ENCODE measurements at places on chromosomes 4 and X.

GRCh38 chrX:153687121-153688039 is at the start of gene SLC6A8:
Gene SLC6A8, plus strand, starts transcription at chrX:153687926. Its CDS starts 649 bp downstream, at chrX:153688575.
- peak; percentile 76 for DNase-seq

DNA sequence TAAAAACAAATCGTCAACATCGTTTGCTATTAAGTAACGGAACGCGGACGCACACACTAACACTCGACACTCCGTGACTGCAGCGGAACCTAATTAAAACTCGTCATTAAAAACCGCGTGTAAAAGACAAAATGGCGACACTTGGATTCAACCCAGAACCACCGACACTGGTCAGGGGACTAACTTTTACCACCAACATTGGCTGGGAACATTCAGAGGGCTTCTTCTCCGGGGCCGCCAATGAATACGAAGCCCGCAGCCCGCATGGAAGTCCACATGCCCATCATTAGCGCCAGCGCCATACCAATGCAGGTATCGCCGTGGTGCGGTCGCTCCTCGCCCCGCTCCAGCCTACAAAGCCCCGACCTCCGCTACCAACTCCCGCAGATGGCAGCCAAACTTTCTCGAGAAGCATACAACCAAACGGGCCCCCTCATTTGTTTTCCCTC is 498 bp downstream of the RBMX start:
- peak; percentile 9 for DNase-seq

GRCh38 chr4:128517739-128518510 is 230.3 kb upstream of the PGRMC2 start:
- DNase-seq, result peak; percentile 31

DNA sequence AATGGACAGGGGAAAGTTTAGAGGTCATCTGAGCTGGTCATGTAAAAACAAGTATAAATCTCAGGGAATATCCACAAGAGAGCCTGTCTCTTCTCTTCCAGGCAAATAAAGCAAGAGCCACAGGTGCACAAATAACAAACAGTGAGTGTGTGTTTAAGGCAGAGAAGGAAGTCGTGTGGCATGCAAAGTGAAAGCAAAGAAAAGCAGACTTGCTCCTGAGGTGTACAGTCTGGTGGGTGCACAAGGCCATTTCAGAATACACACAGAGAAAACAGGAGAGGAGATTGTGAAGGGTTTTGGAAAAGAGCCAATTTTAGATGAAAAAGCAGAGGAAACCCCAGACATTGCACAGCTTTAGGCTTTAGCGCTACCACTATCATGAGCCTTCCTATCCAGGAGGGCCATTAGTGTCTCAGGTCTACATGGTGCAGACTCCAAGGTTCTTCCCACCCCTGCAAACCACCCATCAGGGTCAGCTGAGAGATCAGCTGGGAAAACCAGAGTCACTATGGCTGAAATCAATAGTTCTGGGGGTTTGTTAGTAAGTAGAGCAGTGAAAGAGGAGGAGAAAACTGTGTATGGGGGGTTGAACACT is 355.8 kb downstream of the KLHL4 start:
- DNase-seq, result no peak

DNA sequence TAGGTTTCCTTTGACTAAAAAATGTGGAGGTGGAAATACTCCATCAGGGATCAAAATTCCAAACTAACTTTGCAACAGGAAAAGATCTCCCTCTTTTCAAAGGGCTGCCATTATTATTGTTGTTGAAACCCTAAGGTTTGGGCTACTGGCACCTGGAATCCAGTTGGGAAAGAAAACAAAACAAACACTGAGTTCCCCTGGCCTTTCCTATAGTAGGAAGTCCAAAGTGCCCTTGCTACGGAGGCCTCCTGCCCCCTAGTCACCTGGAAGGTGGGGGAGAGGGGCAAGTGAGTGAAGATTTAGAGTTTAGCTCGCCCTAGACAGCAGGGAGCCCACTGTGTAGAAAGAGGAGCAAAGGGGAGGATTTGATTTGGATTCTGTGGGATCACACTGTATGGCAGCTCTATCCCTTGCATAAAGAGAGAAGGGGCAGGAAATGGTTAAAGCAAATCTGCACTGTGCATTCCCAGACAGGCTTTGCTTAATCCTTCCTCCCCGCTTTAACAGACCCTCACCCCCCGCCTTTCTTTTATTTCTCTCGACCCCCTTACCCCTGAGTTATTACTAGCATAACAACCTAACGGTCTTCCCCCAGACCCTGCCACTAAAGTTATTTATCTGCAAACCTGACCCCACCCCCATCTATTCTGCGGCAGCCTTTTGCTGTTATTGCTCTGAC is 627 bp upstream of the FAT4 start:
- DNase-seq, result no peak

- DNase-seq, result no peak
Observed at GRCh38 chr4:37538931-37539330, 147.2 kb downstream of the RELL1 start.

- no peak for DNase-seq
Observed at GRCh38 chr4:137367620-137368019, 164.7 kb downstream of the PCDH18 start.

GRCh38 chr4:150002561-150002960 is 75.7 kb upstream of the DCLK2 start:
- no peak for DNase-seq

GRCh38 chr4:176533159-176533558 is 213.4 kb downstream of the SPCS3 start:
- DNase-seq, result no peak

GRCh38 chrX:74536152-74536831 is 78.1 kb downstream of the RLIM start:
- peak; percentile 75 for DNase-seq

GRCh38 chr4:49036528-49036927 is 50.5 kb downstream of the CWH43 start:
- DNase-seq, result no peak

DNA sequence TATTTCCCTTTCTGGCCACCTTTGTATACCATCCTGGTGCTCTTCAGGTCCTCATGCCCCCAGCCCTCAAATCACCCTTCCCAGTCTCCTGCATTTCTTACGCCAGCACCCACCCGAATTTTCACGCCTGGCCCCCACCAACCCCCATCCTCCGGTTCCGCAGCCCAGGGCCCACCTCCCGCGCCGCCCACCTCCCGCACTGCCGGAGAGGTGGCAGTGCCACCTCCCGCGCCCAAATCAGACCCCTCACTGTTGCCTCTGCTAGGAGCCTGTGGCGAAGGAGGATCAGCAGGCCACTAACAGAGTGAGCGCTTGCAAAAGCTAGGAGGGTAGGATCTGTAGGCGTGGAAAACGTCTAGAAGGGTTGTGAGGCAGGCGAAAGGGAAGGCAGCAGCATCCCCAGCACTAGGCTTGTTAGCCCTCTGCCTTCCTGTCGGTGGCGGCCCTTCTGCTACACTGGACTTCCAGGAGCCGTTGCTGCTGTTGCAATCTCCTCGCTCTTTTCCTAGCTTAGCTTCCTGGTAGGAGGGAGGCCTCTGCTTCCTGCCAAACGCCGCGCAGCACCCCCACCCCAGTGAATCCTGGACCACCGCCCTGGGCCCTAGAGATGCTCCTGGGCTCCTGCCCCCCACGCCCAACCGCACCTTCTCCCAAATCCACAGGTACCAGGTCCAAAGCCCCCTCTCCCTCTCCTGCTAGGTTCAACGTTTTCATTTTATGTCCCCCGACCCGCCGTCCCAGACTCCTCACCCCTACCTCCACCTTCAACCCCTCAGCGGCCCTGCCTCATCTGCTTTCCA is 51.0 kb downstream of the SPIN2B start:
- no peak for DNase-seq

DNA sequence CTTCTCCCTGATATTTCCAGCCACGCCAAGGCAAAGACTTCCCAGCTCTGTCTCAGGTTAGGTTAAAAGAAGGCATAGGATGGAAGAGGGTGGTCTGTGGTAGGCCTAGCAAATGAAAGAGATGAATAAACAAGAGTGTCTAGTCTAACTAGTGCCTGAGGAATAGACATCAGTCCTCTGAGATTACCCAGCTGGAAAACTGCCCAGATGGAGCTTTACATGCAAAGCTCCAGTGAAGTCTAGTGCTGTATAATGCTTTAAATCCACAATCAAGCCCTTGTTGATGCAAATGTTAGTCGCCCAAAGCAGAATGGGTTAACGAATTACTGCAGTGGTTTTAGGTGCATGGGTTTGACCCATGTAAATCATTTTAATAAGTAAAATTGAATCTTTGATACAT is 24.8 kb upstream of the GUCY1B1 start:
- DNase-seq, result no peak

- peak; percentile 7 for DNase-seq
Observed at GRCh38 chrX:135984791-135985156, 461 bp upstream of the SLC9A6 start.

DNA sequence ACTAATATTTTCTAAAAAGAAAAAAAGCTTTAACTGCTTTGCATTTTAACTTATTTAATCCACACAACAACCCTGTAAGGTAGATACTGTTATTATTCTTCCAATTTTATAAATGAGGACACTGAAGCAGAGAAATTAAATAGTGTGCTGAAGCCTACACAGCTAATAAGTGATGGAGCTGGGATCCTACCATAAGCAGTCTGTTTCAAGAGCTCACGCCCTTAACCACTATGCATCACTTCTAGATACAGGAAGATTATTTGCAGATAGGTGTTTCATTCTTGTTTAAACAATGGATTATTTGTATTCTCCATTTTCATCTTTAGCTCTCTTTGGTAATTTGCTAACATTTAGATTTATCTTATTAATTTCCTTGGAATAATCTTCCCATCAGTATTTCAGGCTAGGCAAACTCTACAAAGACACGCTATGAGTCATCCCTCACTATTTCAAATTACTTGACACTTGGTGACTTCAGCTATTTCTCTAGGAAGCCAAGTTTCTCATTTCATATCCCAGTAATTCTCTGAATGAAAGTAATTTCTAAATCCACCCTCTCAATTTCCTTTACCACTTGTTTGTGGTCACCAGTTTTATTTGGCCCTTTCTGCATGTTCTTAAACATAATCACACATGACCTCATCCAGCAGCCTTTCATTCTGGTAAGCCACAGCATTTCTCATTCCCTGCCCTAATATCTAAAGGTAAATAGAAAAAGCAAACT is 67.3 kb downstream of the ASB9 start:
- no peak for DNase-seq

DNA sequence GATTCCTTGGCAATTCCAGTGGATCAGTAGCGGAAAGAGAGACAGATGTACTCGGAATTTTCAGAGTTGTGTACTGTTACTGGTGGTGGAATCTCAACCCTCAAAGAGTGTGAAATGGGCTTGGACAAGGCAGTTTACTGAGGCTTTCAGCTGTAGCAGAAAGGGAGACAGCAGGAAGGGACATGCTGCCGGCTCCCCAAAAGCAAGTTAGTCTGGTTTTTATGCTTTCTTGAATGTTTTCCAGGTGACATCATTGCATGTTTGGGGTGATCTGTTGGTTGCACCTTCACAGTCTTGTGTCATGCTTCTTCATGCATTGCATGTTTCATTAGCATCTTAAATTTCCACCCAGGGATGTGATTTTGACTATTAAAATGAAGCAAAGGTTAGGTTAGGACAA is 1282.2 kb downstream of the ADGRL3 start:
- no peak for DNase-seq

DNA sequence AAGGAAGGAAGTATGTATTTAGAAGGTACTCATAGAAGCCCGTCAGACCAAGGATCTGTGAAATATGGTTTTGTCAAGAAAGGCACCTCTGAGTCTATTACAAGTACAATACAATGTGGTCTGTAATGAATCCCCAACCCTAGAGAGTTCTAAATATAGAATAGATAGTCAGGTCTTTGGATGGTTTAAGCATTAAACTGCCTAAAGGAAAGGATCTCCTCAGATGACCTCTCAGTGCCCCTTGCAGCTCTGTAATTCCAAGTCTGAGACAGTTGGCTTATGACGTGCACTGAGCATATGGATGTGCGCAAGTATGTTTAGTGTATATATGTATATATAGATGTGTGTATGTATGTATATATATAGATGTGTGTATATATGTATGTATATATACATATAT is 62.0 kb downstream of the CCSER1 start:
- no peak for DNase-seq

- no peak for DNase-seq
Observed at GRCh38 chrX:18448416-18448815, 23.0 kb downstream of the CDKL5 start.
